ENCODE measurements at places on chromosomes 6 and 20. TPM values are rescaled to one million over a fixed set of nuclear protein-coding genes. Genes with fewer than 3 reads are reported as not detected.
A peak's percentile ranks its signal among the peaks of the same experiment; 100 is the strongest.

Gene DBNDD2
- total RNA-seq, result 10.7 TPM

Gene PSMA7
- total RNA-seq, result 158 TPM

Gene BMP6
- total RNA-seq, result 16.8 TPM

Gene MAK
- 0.75 TPM for total RNA-seq

Gene CST2
- not detected for total RNA-seq

Gene TINAG
- not detected for total RNA-seq

Gene FBXO5
- 4.5 TPM for total RNA-seq

Gene CCM2L
- total RNA-seq, result not detected

Gene ZNF341
- 4.0 TPM for total RNA-seq

DNA sequence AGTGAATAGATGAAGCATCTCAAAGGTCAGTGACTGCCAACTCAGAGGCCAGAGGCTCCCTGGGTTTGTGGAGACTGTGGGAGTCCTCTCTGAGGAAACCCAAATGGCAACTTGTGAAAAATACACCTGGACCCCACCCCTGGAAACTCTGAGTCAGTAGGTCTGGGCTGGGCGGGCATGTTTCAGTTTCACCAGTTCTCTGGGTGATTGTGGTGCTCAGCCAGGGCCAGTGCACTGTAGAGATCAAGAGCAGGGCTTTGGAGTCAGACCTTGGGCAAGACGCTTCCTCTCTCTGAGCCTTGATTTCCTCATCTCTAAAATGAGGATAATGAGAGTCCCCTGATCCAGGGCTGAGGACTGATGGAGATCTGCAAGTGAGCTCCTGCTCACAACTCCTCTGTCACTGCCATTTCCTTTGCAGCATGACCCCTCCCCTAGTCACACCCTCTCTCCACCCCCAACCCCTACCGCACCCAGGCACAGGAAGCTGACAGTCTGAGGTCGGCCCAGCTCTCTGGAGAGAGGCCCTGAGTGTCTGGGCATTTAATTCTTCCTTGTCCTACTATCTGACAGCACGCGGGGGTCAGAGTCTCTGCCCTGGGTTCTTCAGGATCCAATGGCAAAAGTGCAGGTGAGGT lies 5.1 kb downstream of the DEF6 start:
- DNase-seq, result peak; percentile 72

GRCh38 chr6:90079560-90080490 lies 185.6 kb downstream of the GJA10 start:
- DNase-seq, result no peak

GRCh38 chr20:21053002-21053762 lies 53.0 kb downstream of the LINC00237 start:
- no peak for DNase-seq

- DNase-seq, result no peak
These were observed 78.6 kb upstream of the PTPRK start for GRCh38 chr6:128599036-128599435.

DNA sequence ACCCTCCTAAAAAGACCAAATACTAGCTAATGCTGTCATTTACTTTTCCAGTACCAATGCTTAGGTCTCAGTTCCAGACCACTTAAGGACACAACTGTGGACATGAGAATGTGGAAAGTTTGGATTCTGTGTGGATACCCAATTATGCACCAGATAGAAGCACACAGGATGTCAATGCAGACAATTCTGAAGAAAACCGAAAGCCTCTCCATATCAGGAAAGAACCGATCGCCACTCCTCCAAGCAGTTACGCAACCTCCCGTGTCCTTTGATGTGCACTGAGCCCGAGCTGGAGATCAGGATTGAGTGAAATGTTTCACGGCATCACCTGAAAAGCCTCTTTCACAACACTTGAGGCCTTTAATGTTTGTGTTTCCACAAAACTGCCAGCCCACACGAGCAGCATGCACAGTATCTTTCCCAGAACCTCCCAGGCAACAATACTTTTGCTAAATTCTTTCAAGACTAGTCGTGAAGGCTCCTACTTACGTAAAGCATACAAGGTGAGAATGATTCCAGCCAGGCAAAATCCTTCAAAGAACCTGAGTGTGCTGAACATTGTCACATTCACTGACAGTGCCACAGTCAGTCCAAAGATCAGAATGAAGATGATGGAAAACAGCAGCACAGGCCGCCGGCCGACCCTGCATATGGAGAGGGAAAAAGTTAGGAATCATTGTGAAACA lies 47.0 kb downstream of the SLC22A23 start:
- no peak for DNase-seq

DNA sequence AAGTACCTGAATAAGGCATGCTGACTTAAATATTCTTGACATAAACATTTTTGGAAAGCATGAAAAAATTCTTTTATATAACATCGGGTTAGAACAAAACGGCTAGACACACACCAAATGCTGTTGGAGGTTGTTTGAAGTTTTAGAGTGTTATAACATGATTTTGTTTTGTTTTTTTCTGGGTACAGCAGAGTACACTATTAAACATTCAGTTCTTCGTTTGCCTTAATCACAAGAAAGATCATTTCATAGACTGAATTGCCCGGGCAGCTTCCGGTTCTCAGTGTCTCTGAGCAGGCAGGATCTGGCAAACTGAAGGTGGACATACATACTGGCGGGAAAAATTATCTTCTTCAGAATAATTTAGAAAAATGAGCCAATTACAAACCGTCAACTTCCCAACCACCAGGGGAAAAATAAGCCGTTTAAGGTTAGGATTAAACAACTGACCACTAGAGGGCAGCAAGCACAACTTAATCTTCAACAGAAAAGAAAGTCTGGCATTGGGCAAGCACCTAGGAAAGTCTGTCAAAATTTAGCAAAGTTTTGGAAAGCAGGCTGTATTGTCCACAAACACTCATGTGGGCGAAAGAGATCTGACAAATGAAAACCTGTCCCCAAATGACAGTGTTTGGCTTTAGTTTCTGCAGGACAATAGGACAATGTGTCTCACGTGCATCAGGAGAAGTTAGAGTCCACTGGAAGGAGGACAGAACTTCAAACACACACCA lies 15.0 kb downstream of the ZNF217 start:
- DNase-seq, result no peak

GRCh38 chr6:4912559-4912958 lies 91.3 kb downstream of the RPP40 start:
- DNase-seq, result no peak

DNA sequence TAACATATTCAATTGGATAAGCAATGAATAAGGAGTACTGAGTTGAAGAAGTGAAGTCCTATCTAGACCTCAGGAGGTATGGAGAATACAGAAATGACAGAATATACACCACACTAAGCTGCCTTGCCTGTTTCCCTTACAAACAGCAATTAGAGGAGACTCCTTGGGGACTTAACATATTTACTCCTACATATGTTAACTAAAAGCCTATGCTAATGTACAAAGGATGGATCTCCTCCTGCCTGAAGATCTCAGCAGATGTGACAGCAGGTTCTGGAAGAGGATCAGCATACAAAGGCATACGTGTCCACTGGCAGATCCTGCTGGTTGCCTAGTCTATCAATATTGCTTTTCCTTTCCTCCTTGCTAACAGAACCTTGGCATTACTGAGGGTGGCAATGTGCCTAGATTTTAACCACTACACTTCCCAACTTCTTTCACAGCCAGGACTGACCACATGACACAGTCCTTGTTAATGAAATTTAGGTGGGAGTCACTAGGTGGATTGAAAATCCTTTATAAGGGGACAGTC lies 29.6 kb downstream of the PRKN start:
- no peak for DNase-seq

GRCh38 chr6:10896691-10897090 lies 9.8 kb downstream of the SYCP2L start:
- DNase-seq, result no peak

GRCh38 chr20:41175727-41176330 lies 38.5 kb downstream of the PLCG1 start:
- DNase-seq, result no peak

DNA sequence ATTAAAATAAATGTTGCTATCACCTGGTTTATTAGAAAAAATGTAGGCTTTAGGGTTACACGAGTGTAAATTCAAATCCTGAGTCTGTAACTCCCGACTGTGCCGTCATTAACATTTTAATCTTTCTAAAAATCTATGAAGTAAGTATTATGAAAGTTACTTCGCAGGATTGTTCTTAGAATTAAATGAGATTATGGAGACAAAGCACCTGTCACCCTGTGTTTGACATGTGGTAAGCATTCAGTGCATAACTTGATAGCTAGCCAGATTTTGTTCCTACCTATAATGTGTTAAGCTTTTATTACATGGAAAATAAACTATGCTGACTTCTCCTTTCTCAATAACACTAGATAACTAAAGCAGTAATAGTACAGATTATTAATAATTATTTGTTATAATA lies 429.7 kb upstream of the MMS22L start:
- DNase-seq, result no peak

- no peak for DNase-seq
These were observed 2.1 kb downstream of the MAFB start for GRCh38 chr20:40686893-40687292.

DNA sequence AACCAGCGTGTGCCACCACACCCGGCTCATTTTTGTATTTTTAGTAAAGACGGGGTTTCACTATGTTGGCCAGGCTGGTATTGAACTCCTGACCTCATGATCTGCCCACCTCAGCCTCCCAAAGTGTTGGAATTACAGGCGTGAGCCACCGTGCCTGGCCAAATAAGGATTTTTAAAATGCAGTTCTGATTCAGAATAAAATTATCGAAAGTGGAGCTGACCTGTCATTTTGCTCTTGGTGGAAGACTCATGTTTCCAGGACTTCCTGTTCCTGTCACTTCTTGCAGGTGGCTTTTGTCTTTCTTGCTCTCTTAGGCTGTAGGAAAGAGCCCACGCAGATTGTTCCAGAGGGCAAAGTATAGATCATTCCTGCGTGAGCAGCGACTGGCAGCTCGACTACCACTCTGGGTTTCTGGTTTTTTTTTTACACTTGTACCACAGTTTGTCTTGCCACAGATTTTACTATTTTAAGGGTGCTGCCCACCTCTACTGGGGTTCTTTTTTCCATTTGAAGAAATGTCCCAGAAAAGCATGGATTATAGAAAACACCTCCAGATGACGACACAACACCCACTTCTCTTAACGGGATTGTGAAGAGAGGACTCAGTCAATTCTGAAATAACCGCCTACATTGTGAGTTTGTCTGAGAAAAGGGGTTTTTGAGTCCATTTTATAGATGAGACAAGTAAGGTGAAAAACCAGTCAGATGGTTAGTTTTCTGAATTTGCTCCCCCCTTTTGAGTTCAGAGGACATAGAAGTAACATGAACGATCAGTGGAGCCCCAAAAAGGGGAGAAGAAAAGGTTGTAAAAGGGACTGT lies 7.5 kb downstream of the JARID2 start:
- DNase-seq, result no peak

GRCh38 chr6:82988930-82989351 lies 76.7 kb downstream of the UBE3D start:
- DNase-seq, result no peak

GRCh38 chr20:20637998-20638725 lies 74.3 kb downstream of the RALGAPA2 start:
- DNase-seq, result no peak

DNA sequence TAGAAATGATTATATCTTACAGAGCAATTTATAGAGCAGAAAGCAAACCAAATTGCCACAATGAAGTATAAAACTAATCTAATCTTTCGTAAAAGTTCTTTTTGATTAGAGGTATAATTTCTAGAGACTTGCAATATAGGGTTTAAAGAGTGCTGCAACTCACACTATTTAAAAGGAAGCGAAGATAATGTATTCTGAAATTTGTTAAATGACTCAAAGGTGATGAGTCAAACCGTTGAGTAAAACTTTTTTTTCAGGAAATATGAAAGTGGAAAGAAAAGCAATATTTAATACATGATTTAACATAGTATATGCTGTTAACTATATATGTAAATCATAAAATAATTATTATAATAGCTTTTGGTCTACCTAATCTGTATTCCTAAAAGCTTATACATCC lies 133.6 kb downstream of the SYNE1 start:
- no peak for DNase-seq

DNA sequence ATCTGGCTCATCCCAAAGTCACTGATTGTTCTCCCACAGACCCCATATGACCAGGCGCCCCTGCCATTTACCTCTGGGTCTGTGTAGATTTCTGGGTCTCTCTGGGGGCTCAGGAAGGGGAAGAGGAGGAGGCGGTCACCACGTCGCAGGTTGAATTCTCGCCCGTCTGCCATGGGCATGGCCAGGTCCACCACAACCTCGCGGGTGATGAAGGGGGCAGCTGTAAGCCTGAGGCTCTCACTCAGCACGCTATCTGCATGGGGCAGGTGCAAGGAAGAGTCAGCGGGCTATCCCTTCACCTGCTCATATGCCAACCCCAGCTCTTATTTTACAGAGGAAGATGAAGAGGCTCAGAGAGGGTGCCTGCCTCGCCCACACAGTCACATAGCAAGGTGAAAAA lies 30.5 kb upstream of the KCNB1 start:
- DNase-seq, result no peak

DNA sequence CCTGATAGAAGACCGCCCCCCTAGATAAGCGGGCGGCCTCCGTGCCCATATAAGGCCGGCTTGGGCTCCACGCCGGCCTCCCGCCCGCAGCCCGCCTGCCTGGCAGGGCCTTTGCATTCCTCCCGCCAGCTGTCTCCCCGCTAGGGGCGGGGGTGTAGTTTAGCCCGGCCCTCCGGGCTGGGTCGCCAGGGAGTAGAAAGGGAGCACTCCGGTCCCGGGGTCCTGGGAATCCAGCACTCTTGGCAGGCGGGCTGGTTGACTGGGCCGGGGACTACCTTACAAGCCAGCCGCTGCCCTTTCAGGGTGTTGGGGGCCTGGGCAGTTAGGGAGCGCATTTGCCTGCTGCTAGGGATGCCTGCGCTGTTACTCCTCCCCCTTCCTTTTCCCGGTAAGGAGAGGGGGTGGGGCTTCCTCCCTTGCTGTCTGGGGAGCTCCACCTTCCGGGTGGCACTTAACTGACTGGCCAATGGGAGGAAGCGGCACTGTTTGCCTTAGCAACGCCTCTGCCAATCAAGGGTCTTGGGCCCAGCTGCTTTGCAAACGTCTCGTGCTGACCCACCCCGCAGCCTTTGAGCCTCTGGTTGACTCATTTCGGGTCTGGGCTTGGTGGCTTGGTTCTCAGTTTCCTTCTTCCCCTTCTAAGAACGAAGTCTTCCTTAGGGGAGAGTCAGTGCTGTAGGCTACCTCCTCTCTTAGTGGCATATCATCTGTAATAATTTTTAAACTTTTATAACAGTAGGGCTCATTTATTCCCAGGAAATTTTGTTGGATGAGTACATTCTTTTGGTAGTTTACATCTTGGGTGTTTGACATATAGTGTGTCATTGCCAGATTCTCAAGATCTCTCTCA lies 3.4 kb downstream of the SRF start:
- peak; percentile 90 for DNase-seq

GRCh38 chr6:67358241-67358640 lies 1276.8 kb upstream of the ADGRB3 start:
- DNase-seq, result no peak

- DNase-seq, result no peak
These were observed 672.2 kb downstream of the EPM2A start for GRCh38 chr6:145063091-145063490.

DNA sequence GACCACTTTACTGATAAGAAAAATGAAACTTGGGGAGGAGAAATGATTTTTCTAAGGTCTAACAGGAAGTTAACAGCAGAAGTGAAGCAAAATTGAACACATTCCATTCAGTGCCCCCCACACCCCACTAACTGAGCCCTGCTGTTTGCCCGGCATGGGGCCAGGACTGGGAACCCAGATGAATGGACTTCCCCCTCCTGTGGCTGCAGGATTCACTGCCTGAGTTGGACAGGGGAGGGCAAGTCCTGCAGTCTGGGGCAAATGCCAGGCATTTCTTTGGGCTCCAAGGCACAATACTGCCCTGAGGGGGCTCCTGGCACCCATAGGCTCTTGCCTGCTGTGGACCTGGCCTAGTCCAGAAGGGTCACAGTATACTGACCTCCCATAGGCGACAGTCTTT lies 28.3 kb downstream of the FYN start:
- no peak for DNase-seq
